ENCODE measurements at places on chromosomes 5 and 9.

DNA sequence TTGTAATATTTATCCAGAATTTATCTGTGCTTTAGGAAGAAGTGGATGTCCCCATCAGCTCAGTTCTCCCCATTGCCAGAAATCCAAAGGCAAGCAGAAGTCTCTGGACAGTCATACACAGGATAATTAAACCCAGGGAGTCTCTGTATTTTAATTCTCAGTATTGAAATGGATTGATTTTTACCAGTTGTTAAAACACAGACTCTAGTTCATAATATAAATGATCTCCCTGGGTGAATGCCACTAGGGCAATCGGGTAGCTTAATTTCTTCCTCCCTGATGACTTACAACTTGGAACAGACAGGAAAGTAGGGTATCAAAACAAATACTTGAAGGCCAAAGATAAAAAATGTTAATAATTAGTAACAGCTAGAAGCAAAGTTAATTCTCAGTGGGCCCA, 66.5 kb upstream of the DAP start:
- DNase-seq = no peak

GRCh38 chr9:79562749-79563386, 8.9 kb upstream of the TLE4 start:
- DNase-seq = no peak

GRCh38 chr9:112780450-112781036, 30.0 kb downstream of the SNX30 start:
- DNase-seq = peak; percentile 34

DNA sequence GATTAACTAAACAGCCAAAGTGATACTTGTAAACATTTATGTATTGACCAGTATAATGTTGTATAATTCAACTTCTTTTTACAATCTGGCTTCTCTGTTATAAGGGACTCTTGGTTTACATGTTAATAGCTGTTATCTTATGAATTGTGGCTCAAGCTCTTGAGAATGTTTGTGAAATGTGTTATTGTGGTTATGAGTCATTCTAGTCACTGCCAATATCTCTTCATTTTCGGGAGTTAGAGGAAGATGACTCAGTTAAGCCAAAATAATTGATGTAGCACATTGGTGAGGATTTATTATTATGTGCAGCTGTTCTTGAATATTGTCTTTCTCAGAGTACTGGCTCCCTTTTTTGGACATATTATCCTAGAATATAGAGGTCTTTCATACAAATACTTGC, 655.2 kb upstream of the RIOK2 start:
- DNase-seq = no peak

GRCh38 chr5:112863549-112863948, 2.5 kb downstream of the SRP19 start:
- DNase-seq = no peak

GRCh38 chr9:100739208-100739607, 161.3 kb downstream of the CAVIN4 start:
- no peak for DNase-seq

GRCh38 chr9:126854734-126855133, 5.7 kb upstream of the ZBTB34 start:
- no peak for DNase-seq

DNA sequence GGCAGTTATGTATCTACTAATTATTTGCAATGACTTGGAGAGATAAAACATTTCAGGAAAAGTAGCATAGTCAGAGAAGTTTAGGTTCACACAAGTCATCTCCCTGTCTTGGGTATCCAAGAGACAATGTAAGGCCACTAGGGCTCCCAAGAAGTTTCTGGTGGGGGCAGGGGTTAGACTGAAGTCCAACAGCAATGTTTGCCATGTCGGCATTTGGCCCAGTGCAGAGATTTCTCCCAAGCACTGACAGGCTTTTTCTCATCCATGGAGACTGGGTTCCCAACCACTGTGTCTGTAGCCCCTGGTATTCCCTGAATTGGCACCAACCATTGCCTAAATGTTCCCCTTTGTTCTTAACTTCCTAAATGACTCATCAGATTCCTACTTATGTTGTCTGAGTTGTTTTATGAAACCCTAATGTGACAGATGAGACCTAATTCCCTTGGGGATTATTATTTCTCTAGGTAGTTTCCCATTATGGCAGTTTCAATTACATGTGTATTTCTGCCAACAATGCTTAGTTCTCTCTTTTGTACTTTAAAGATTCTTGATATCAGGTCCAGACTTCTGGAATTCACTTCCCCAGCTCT, 103.6 kb upstream of the EGFLAM start:
- DNase-seq = no peak

- no peak for DNase-seq
Observed at GRCh38 chr9:124733964-124734740, 37.0 kb downstream of the NR6A1 start.

- DNase-seq = no peak
Observed at GRCh38 chr5:95673081-95673480, 9.7 kb downstream of the SPATA9 start.

DNA sequence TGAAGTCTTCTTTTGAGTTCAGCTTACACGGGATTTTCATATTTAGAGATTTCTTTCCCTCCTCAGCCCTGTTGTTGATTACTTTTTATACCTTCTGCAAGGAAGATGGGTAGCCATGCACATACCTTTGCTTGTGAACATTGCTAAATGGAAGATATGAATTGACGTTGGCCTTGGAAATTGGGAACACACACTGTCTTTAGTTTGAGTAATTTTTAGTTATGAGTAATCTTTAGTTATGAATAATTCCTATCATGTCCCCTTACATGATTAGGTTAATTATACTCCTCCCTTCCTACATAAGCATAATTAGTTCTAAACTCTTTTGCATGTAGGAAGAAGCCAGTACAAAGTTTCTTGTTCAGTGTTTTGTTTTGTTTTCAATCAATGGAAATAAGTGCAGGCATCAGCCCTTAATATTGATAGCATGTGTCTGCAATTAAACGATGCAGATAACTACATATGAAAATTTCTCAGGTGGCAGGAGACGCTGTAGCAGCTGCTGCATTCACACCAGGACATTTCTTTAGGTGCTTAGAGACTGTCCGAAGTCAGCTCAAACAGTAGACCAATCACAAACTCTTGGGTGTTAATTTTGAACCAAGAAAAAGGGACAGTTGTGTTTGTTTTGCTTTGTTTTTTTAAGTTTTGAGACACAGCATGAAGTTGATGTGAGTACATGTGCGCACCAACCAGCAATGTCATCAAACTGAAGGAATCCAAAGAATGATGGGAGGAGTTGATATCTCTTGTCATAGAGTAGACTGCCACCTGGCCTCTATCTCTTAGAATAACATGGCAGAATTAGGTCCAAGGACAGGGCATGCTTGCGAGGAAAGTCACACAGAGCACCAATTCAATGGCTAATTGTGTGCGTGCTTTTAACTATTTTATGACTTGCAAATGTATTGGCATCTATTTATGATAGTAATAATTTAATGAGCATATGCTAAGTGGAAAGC, 51.4 kb downstream of the SMARCA2 start:
- DNase-seq = no peak

DNA sequence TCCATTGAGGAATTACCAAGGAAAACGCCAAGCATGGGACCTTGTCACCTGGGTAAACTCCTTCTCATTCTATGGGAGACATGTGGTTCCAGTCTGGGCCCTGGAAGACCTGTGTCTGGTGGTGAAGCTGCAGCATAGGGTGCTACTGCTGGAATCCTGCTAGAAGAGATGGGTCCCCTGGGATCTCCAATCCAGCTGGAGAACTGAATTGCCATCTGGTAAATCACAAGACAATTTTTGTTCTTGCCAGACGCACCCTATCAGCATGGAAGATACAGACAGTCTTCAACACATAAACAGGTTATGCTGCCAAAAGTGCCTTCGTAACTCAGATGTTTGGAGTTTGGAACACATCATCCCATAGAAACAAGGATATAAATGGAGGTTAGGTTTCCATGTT, 424.0 kb upstream of the BRINP1 start:
- no peak for DNase-seq

- DNase-seq = no peak
Observed at GRCh38 chr5:83118471-83118870, 41.1 kb downstream of the XRCC4 start.

- no peak for DNase-seq
Observed at GRCh38 chr9:135714242-135715055, 12.5 kb downstream of the KCNT1 start.

DNA sequence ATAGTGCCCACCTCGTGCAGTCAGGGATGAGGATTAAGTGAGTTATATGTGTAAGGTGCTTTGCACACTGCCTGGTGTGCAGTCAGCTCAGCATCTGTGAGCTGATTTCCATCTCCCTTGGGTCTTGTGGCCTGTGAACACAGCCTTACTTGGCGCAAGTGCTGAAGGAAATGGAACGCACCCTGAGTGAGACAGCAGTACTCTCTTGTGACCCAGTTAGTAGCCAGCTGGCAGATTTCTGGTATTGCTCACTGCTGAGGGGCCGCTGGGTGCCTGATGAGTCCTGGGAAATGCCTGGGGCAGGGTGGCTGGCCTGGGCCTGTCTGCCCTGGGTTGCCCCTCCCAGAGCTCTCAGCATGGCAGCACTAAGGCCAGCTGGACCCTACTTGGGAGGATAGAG, 90.9 kb upstream of the BOD1 start:
- no peak for DNase-seq

DNA sequence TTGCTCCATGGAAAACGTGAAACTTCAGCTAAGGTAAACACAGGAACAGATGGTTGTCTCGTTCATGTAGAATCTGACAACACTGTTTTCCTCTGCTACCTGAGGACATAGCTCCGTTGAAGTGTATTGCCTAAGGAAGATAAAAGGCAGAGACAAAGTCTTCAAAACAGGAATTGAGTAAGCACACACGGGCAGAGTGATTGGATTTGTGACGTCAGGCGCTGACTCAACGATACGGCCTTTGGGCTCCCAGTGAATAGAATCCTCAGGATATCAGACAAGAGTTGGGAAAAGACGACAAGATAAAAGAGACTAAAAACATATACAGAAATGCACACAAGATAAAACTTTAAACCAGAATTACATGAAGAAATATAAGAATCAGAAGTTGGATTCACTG, 787.1 kb upstream of the CTNND2 start:
- DNase-seq = no peak

GRCh38 chr5:983238-983524, 25.4 kb upstream of the NKD2 start:
- DNase-seq = no peak

GRCh38 chr9:128735373-128735772, 11.4 kb upstream of the ZDHHC12 start:
- no peak for DNase-seq

GRCh38 chr9:22046243-22046885, 37.3 kb upstream of the CDKN2B start:
- no peak for DNase-seq

GRCh38 chr9:109852556-109852955, 72.6 kb downstream of the PALM2AKAP2 start:
- DNase-seq = no peak

DNA sequence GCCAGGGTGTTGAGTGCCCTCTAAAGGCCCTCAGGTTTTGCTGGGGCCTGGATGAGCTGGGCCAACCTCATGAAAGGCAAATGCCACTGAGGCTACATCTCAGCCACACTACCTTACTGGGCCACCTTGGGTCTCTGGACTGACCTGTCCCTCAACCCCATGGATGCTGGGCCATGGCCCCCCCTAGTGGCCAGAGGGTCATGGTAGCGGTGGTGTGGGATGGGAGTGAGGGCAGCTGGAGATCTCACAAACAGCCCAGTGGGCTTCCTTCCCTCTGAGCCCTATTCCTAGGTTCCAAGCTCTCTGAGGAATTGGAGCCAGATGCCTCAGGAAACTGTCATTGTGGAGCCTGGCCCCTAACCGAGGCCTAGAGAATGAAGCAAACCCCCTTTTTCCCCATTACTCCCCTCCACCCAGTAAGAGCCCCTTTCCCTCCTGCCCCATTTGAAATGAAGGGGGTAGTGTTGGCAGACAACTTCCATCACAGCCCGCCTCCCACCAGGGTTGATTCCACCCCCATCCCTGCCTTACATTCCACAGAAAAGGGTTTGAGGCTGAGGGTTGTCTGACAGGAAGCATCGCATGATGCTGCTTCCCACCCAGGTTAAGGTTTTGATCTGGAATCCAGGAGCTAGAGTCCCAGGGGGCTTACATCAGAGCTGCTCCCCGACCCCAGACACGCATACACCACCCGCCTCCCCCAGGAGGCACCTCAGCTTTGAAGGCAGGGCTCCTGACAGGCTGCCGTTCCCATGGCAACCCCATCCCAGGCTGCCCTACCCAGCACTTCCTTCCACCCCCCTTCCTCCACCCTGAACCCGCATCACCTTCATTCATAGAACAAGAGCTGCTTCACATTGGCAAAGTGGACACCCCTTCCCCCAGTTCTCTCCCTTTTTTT, 63.9 kb downstream of the PCDH1 start:
- DNase-seq = no peak

GRCh38 chr9:129254566-129255287, 76.7 kb upstream of the IER5L start:
- no peak for DNase-seq

GRCh38 chr9:98795970-98796363, 388 bp downstream of the ANKS6 start:
- no peak for DNase-seq

DNA sequence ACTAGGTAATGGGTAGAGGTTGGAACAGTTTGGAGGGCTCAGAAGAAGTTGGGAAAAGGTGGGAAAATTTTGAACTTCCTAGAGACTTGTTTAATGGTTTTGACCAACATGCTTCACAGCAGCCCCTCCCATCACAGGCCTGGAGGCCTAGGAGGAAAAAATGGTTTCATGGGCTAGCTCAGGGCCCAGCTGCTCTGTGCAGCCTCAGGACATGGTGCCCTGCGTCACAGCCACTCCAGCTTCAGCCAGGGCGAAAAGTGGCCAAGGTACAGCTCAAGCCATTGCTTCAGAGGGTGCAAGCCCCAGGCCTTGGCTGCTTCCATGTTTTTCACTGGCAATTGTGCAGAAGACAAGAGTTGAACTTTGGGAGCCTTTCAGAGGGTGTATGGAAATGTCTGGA, 453.7 kb downstream of the LRRC70 start:
- no peak for DNase-seq

DNA sequence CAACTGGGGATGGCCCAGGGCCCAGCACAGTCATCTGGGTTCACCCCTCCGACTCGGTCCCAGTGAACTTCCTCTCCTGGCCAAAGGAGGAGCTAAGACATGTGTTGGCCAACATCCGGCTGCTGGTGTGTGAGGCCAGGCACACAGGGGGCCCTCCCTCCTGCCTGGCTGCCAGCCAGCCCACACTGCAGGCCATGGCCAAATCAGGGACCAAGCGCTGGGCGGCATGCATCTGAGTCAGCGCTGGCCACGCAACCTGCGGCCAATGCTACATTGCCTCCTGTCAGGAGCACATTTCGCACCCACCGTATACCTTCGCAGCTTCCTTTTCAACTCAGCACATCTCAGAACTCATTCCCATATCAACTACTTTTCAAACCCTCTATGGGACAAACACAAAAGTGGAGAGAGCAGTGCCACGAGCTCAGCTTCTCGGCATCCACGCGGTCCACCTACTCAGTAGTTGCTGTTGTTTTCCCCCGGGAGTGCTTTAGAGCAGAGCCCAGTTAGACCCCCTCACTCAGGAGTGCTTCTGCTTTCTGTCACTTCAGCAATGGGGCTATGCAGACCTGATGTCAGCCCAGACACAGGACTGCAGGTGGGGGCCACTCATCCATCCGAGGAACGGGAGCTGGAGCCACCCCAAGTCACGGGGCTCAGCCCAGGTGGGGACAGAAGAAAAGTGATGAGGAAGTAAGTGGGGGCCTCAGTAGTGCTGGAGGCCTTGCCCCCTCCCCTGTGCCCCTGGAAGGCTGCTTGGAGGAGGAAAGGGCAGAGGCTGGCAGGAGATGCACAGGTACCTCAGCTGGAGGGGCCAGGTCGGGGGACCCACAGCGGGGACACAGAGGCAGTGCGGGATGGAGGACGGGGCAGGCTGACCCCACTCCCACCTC, 13.9 kb downstream of the NINJ1 start:
- no peak for DNase-seq

- DNase-seq = no peak
Observed at GRCh38 chr9:76818271-76818670, 54.0 kb downstream of the PCA3 start.
